ENCODE measurements at places on chromosomes 12 and 14.

- no peak for DNase-seq
Measured at GRCh38 chr14:26526137-26526536, 71.7 kb downstream of the NOVA1 start.

GRCh38 chr14:59871166-59871495 is 555 bp upstream of the RTN1 start:
- DNase-seq, result no peak

GRCh38 chr14:96135285-96135684 is 69.4 kb upstream of the BDKRB2 start:
- no peak for DNase-seq

DNA sequence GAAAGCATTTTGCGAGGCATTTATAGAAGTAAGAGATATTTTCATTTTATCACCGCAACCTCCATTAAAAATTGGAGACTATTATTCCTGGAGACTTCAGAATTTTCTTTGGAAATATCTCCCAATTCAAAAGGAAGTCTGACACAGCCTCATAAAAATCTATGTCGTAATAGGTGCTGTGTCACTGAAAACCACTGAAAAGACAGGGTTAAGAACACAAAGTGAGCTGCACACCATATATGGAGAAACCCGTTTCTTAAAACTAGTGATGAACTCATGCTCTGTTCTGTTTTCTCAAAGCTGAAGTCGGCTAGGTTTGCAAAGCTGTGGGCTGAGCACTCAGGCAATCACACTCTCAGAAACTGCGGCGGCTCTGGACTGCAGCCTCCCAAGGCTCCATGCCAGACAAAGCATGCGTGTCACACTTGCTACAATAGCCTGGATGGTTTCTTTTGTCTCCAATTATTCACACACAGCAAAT is at the start of gene GLIPR1:
Gene GLIPR1 (plus strand): TSS at position 287 of the 481 bp plus-strand sequence. CDS start 126 bp downstream, at position 413.
- DNase-seq, result peak; percentile 90

DNA sequence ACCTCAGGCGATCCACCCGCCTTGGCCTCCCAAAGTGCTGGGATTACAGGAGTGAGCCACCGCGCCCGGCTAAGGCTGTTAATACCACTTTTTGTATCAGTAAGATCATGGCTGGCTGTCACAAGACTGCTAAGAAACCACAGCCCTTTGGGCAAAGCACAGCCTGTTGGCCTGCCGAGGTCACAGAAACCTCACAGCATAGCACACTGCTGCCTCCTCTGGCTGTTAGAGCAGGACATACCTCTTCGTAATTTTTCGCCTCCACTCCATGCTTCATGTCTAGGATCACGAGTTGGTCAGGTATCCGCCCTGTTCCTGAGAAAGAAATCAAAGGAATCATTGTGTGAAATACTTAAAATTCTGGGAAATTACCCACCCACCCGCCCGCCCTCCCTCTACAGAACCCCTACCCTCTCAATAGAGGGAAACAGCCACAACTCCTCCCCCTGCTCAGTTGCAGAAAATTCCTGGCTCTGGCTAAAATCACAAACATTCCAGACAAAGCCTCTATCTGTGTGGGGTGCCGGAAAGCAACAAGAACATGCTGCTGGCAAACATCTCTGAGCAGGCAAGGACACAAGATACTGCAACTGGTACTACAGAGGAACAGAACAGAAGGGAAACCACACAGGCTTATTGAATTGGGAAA is 20.7 kb upstream of the NEK9 start:
- DNase-seq, result no peak

DNA sequence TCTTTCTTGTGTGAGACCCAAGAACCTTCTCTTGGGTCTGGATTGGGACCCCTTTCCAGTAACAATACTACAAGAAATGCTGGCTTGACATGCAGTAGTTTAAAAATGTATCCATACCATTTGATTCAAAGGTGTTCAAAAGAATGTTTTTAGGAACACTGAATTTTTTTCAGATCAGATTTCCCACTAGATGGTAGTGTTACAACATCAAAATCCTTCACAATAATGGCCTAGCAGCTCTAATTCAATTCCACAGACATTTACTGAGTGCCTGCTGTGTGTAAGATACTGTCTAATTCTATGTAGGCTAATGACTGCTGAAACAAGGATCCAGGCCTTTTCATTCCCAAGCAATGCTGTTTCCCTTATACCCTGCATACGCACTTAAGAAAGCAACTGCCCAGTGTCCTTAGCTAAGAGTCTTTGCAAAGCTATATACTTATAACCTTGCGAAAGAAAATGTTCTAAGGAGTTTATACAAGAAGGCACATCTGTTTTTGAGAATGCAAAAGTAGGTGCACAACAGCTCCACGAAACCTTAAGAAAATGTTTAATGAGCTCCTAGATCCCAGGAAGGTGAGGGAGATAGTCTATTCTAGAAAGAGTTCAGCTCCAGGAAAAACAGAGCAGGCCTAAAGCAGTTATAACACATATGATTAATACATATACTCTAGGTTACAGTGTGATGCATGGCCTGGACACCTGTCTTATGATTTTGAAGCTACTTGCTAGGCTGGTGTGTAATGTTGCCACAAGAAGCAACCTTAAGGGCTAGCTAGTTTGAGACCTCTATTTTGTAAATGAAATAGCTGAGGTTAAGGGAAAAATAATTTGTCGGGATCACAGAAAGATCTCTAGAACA is 50.9 kb upstream of the PKP2 start:
- DNase-seq, result no peak

DNA sequence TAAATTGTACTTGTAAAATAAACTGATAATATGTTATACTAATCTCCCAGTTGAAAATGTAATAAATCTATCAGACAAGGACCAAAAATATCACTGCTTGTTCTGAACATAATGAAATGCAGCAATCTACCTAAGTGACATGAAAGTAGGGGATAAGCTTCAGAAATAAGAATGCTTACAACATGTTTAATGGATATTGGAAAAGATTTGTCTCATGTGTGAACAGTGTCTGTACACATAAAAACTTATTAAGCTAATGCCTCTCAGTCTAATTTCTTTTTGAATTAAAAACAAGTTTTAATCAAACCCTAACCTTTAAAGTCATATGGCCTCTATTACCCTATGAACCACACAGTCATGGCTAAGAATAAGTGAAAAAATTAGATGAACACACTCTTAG is 465.3 kb downstream of the MDGA2 start:
- DNase-seq, result no peak

DNA sequence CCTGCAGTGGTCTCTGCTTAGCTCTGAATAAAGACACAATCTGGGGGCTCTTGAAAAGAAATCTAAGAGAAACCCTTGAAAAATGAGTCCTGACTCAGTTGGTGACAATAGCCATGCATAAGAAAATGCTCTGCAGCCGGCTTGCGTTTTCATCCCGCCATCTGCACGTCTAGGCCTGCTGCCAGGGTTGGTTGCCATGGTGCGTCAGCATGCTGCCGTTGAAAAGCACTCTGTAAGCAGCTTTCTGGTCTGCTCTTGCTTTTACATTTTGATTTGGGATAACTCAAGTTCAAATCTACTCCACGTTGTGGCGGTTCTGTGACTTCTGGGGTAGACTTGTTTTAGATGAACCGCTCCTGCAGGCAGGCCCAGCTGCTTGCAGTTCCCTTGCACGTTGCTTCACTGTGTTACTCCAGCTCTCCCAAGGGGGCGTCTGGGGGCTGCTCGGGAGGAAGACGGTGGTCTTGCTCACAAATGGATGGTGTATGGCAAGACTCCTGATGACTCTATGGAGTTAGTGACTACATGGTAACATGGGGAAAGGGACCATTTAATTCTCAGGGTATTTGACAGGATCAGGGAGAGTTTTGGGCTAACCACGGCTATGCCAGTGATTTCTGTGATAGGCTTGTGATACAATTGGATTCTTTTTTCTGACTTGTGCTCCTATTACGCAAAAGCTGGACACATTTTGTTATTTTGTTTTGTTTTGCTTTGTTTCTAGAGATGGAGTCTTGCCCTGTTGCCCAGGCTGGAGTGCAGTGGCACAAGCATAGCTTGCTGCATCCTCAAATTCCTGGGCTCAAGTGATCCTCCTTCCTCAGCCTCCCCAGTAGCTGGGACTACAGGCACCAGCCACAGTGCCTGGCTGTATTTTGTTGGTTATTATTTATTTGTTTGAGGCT is 15.8 kb downstream of the WNT5B start:
- DNase-seq, result no peak

DNA sequence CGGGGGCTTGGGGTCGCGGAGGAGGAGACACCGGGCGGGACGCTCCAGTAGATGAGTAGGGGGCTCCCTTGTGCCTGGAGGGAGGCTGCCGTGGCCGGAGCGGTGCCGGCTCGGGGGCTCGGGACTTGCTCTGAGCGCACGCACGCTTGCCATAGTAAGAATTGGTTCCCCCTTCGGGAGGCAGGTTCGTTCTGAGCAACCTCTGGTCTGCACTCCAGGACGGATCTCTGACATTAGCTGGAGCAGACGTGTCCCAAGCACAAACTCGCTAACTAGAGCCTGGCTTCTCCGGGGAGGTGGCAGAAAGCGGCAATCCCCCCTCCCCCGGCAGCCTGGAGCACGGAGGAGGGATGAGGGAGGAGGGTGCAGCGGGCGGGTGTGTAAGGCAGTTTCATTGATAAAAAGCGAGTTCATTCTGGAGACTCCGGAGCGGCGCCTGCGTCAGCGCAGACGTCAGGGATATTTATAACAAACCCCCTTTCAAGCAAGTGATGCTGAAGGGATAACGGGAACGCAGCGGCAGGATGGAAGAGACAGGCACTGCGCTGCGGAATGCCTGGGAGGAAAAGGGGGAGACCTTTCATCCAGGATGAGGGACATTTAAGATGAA is 630 bp downstream of the FOS start:
- peak; percentile 61 for DNase-seq

- DNase-seq, result no peak
Measured at GRCh38 chr14:30573226-30573814, 14.4 kb downstream of the G2E3 start.

DNA sequence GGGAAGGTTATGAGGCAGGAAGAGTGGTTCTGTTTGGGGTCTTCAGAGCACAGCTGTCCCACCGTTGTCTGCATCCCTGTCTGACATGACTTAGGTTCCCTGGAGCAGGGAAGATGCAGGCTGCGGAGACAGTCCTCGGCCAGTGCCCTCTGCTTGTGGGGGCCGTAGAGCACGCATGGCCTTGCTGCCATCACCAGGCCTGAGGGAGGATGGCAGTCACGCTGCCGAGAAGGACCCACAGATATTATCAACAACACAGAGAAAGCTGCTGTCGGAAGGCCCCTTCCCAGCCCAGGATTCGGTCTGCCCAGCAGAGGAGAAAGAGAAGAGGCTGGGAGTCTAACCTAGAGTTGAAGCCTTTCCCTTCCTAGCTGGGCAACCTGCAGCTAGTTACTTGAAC is 35.0 kb downstream of the ERH start:
- no peak for DNase-seq

DNA sequence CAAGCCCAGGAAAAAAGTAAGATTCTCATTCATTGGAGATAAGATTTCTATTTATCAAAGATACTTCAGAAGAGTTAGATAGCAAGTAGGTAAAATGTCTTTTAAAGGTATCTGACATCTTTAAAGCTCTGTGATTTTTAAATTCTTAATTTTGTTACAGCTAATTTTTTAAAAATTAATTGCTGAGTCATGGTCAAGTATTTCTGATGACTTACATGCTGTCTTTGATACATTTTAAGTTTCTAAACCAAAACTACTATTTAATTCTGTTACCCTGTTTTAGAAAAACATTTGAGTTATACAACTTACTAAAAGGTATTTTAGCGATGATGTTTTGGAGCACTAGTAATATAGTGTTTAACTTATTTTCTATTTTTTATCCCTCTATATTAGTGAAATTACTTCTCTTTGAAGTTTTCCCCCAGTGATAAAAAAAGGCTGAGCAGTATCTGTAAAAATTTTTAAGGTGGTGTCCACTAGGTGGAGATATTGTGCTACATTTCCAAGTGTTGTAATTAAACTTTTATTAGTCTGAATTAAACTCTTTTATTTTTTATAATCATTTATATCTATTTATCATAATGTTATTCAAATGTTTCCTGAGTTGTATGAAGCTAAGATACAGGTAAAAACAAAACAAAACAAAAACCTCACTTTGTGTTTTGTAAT is 11.5 kb downstream of the ALG10 start:
- peak; percentile 44 for DNase-seq

GRCh38 chr14:91159182-91159581 is 45.3 kb downstream of the DGLUCY start:
- DNase-seq, result no peak

DNA sequence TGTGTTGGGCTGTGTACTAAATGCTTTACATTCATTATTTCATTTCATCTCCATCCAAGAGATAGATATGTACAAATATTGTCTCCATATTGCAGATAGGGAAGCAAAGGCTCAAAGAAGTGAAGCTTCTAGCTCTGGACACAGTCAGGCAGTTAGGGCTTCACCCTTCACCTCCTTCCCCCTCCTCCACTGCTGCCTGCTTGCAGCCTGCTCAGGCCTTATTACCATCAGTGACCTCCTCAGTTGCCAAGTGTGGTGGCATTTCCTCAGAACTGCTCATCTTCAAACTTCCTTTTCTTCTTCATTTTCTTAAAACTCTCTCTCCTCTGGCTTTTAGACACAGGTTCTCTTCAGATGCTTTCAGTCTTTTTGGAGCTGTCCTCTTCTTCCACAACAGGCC is 4.7 kb upstream of the GPATCH2L start:
- DNase-seq, result no peak

DNA sequence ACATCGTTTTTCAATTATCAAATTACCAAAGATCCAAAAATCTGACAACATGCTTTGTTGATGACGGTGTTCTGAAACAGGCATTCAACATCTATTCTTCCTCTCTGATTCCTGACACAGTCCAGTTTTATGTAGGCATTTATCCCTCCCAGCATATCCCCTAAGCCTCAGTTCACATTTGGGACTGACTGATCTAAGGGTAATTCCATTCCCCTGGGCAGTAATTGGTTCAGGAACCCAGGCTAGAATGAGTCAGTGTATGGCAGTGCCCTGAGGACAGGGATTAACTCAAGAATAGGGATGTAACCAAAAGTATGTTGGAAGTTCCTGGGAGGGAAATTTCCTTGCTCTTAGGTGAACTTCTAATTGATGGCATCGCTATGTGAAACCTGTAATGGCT is 10.3 kb upstream of the PCNX1 start:
- no peak for DNase-seq

DNA sequence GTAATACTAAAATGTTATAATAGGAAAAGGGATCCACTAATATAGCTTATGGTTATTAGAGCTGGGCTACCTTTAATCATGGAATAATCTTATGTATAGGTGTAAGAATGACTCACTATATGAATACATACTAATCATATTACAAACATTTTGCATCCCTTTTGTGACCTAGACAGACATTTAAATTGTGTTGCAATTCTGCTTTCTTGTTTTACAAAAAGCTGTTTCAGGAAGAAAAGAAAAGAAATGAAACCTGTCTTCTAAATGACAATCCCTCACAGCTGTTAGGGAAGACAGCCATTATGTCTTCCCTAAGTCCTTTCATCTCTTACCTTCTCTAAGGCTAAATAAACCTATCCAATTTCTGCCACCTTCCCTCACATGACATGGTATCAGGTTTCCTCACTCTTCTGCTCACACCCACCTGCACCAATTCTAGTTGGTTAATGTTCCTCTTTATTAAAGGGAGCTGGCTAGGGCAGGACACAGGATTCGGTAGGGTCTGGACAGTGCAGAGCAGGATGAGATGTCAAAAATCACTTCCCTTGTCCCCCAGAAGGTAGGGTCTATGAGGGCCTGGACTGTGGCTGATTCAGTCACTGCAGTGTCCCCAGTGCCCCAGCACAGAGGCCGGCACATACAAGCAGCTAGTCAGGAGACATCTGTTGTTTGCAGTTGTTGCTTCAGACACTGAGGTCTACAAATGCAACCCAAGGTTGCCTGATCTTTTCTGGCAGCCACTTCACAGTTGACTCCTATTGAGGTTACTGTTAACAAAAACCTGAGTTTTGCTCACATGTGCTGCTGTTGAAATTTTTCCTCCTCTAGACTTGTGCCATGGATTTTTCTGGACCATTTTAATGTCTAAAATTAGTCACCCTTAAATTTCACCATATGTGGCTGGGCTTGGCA is 3.7 kb downstream of the DHRS7 start:
- DNase-seq, result no peak
